ENCODE measurements at places on chromosomes 1 and 21.

DNA sequence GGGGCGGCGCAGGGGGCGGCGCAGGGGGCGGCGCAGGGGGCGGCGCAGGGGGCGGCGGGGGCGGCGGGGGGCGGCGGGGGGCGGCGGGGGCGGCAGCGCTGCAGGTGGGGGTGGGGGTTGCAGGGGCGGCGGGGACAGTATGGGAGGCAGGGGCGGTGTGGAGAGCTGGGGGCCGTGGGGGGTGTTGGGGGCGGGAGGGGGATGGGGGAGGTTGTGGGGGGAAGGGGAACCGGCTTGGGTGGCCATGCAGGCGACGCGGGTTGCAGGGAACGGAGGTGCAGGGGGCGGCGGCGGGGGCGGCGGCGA is 13.0 kb upstream of the SLC19A1 start:
- DNase-seq, result no peak

GRCh38 chr21:30268608-30269197 is 14.0 kb downstream of the KRTAP24-1 start:
- no peak for DNase-seq

GRCh38 chr1:29912425-29912824 is 676.1 kb downstream of the PTPRU start:
- DNase-seq, result no peak

DNA sequence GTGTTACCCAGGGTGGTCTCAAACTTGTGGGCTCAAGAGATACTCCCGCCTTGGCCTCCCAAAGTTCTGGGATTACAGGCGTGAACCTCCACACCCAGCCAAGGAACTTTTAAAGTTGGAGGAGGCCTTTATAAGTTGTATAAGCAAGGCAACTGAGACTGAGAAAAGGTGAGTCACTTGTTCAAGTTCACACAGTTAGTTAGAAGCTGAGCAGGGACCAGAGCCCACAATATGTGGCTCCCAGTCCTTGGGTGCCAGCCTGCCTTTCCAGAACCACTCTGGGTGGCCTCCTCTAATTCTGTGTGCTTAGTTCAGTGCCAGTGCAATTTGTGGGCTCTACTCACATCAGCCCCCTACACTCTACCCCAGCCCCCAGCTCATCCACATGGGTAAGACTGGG is 3.7 kb downstream of the RAB25 start:
- no peak for DNase-seq

DNA sequence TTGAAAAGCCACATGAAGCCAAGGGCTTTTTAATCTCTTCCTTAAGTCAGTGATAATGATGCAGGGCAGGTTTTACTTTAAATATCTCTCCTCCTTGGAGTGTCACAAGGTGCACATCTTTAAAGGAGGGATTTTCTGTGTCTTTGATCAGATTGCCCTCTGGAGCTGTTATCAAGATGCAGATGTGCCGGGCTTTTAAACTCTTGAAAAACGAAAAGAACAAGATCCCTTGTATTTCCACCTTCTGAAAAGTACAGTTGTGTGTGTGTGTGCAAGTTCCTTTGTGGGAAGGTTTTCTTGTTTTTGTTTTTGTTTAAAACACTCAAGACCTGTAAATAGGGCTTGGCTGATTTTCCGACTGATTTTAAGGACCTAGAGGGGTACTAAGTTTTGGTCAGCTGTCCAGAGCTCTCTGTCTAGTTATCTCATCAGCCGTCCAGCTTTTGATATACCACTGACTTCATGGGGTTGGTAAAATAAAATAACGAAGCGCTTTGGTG is 1.6 kb downstream of the MARK1 start:
- no peak for DNase-seq

DNA sequence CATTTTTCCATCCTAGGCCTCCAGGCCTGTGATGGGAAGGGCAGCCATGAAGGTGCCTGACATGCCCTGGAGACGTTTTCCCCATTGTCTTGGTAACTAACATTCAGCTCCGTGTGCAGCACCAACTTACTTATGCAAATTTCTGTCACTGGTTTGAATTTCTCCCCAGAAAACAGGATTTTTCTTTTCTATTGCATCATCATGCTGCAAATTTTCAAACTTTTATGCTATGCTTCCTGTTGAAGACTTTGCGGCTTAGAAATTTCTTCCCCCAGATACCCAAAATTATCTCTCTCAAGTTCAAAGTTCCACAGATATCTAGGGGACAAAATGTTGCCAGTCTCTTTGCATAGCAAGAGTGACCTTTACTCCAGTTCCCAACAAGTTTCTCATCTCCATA is 25.2 kb upstream of the SELE start:
- no peak for DNase-seq

GRCh38 chr1:152924191-152924590 is 15.8 kb downstream of the IVL start:
- no peak for DNase-seq

GRCh38 chr1:165306543-165307434 is 49.7 kb downstream of the LMX1A start:
- no peak for DNase-seq

GRCh38 chr1:236904892-236905741 is 99.1 kb downstream of the MT1HL1 start:
- no peak for DNase-seq

Data from stimulated activated effector memory CD8-positive, alpha-beta T cell treated with anti-CD3 and anti-CD28 coated beads, Interleukin-12 subunit alpha, Interleukin-12 subunit beta, amount 100 ng/mL, for 72 hours (primary cell).